ENCODE measurements at places on chromosomes 11 and 22.

DNA sequence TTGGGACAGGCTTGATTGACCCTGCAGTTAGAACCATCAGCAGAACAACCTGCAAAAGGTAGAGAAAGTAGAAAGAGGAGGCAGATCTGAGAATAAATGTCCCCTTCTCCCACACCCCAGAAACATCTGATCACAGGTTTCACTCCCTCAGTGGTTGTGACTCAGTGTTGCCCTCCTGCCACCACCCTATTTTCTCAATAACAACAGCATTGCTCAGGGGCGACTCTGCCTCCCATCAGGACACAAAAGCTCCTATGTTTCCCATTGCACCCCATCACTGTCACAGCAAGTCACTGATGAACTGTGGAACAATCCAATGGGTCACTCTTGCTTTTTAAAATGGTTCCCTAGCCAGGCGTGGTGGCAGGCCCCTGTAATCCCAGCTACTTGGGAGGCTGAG lies 110.2 kb downstream of the RASSF10 start:
- DNase-seq, result no peak

DNA sequence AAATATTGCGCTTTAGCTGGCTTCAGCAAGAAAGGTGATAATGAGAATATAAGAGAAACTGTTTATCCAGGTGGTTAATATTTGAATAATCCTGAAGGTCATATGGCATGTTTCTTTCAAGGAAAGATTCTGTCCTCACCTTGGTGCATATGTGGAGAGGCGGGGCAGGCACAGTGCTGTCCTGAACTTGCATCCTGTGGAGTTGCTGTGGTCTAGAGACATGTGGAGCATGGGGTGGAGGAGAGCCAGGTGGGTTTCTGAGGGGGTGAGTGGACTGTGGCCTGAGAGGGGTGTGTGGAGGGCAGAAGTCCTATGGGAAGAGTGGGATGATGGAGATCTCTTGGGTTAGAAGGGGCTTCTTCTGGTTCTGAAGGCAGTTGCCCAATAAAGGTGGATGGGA lies 65.5 kb downstream of the GRIK4 start:
- no peak for DNase-seq

DNA sequence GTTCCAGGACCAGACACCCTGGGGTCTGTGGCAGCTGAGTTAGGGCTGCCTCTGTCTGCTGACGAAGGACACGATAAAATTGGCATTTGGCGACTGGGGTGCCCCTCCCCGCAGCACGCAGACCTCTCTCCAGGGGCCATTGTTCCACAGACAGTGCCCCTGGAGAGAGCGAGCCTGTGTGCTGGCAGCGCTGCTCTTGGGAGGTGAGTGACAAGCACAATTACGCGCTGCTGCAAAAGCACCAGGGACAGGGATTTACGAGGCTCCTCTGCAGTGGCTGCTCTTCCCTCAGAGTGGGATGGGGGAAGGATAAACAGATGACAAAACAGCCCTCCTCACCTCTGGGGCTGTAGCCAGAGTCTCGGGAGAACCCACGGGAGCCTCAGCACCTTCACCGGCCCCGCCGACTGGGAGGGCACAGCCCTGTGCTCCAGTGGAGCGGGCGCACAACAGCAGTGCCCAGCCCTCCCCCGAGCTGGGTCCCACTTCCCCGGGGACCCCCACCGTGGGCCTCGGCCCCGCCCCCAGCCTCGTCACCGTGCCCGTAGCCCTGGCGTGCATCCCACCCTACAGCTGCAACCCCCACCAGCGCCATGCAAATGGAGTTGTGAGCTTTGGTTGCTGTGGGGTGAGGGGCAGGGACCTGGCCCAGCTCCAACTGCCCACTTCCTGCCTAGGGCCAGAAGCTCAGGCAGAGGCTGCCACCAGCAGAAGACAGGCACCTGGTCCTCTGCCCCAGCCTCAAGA lies 19.6 kb downstream of the CHID1 start:
- DNase-seq, result no peak

- DNase-seq, result no peak
Measured at GRCh38 chr11:10918698-10919097, 60.8 kb upstream of the ZBED5 start.

GRCh38 chr11:72123117-72123653 lies 10.7 kb upstream of the ANAPC15 start:
- DNase-seq, result no peak

GRCh38 chr11:2306452-2306823 lies 4.6 kb downstream of the TSPAN32 start:
- peak; percentile 58 for DNase-seq

- no peak for DNase-seq
Measured at GRCh38 chr11:124793466-124794278, 6.5 kb downstream of the MSANTD2 start.

- DNase-seq, result no peak
Measured at GRCh38 chr11:129814244-129815014, 1.2 kb upstream of the TMEM45B start.

- no peak for DNase-seq
Measured at GRCh38 chr11:67644472-67645418, 5.2 kb upstream of the TBX10 start.

DNA sequence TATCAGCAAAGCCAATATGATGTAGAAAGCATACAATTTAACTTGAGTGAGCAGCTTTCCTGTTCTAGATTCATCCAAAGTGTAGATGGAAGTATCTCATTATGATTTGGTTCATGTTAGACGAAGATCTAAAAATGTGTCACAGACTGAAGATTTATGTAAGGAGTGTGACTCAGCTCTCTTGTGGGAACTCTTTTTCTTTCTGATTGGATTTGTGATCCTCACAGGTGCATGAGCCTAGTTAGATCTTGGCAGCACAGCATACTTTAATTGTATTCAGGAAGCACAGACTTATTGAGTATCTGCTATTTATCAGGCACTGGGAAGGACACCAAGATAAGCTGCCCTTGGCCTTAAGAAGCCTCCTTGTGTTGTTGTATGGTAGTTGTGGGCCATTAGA lies 147.1 kb downstream of the C11orf91 start:
- DNase-seq, result no peak

DNA sequence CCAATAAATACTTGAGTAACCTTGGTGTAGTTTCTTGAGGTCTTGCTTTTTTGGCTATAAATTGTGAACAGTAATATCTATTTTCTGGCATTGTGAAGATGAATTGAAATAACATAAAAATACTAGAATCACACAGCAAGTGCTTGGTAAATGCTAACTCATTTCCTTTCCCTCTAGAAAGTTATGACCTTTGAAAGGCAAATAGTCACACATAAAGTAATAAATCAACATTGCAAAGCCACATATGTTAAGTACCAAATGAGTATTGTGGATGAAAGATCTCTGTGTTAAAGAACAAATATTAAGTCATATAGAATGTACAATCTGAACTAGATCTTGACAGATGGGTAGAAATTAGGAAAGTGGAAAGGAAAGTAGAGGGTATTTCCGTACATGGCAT lies 559.6 kb upstream of the CCDC90B start:
- no peak for DNase-seq

DNA sequence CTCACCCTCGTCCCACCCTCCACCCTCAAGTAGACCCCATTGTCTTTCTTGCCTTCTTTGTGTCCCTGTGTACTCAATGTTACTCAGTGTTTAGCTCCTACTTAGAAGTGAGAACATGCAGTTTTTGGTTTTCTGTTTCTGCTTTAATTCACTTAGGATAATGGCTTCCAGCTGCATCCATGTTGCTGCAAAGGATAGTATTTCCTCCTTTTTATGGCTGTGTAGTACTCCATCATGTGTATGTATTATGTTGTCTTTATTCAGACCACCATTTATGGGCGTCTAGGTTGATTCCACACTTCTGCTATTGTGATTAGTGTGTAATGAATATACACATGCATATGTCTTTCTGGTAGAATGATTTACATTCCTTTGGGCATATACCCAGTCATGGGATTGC lies 73.6 kb downstream of the SIK2 start:
- DNase-seq, result no peak

DNA sequence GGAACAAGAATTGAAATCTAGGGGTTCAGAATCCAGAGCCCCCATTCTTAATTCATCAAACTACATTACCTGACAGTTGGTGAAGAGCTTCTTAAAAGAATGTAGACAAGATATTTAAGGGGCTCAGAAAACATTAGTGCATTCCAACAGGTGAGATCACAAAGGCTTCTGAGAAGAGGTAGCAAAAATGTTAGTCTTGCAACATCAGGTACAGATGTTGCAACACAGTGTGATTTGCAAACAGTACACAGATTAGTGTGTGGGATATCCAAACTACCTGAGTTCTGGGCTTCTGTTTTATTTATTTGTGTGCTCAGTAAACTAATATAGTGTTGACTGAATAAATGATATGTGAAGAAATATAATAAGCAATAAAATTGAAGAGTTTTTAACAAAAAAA lies 11.8 kb downstream of the CASP4 start:
- DNase-seq, result no peak

GRCh38 chr22:45090497-45090910 lies 73.2 kb upstream of the NUP50 start:
- no peak for DNase-seq

GRCh38 chr11:126607374-126607773 lies 251.9 kb downstream of the ST3GAL4 start:
- peak; percentile 71 for DNase-seq

- no peak for DNase-seq
Measured at GRCh38 chr11:36214480-36214879, 74.7 kb downstream of the COMMD9 start.

GRCh38 chr22:48261706-48262105 lies 1499.3 kb downstream of the TBC1D22A start:
- DNase-seq, result no peak

DNA sequence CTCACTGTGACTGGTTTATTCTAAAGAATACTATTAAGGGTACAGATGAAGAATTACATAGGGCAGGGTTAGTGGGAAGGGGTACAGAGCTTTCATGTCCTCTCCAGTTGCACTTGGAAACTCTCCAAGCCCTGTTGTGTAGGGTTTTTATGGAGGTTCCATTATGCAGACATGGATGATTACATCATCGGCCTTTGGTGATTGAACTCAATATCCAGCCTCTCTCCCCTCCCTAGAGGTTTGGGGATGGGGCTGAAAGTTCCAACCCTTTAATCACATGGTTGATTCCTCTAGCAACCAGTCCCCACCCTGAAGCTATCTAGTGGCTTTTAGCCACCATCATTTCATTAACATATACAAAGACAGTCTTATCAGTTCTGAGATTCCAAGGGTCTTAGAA lies 472.6 kb downstream of the BUD13 start:
- DNase-seq, result no peak

DNA sequence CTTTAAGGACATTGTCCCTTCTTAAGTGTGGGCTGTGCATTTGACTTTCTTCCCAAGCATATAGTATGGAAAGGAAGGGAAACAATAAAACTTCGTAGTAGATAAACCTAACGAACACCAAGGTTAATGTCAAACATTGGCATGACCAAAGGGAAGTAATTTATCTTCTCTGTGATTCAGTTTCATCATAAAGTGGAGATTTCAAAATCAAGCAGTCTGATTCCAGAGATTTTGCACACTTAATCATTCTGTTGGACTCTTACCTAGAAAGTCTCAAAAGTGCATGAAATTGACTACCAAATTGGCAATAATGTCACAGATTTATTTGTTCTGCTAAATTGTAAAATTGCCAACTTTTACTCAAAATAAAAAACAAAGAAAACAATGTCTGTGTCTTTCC lies 559.7 kb downstream of the JRKL start:
- no peak for DNase-seq
